H9 (cell line): ENCODE measurements at places on chromosomes 5 and 9.
A peak's percentile ranks its signal among the peaks of the same experiment; 100 is the strongest.

DNA sequence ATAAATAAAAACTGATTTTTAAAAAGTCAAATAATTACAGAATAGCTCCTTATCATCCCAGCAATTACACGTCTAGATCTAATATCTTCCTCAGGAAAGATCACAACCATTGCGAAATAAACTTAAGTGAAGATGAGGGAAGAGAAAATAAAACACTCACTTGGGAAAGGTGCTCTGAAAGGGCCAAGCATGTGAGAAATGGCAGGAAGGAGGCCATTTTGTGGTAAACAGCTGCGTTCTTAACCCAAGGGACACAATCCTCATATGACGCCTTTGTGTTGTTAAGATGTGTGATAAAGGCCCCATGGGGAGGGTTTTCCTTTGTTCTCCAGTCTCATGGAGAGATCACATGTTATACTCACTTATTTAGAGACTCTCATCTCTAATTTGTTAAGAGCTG is 32.5 kb downstream of the JAKMIP2 start:
- DNase-seq = peak; percentile 41

GRCh38 chr5:148909766-148910165 is 83.4 kb downstream of the ADRB2 start:
- DNase-seq = no peak

DNA sequence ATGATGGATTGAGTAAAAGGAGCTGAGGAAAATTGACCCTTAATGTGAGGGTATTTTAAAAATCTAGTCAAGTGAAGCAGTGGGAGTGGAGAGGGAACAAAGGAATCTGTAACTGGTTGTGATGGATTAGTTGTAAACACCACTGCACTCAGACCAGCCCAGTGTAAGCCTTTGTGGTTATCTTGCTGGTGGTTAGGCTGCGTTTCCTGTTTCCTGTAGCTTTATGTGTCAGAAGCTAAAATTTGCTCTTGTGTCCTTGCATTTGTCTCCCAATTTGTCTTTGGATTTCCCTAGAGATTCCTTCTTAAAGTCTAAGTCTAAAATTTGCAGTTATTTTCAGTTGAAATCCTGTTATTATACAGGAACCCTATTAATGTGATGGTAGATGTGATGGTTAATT is 6.3 kb downstream of the IFNA21 start:
- DNase-seq = no peak

- no peak for DNase-seq
Measured at GRCh38 chr9:101307524-101308213, 77.1 kb downstream of the BAAT start.

GRCh38 chr9:21747175-21747574 is 55.3 kb upstream of the MTAP start:
- no peak for DNase-seq

GRCh38 chr9:101460965-101461364 is 25.4 kb upstream of the ALDOB start:
- no peak for DNase-seq
